ENCODE measurements at places on chromosomes 1 and 21.

DNA sequence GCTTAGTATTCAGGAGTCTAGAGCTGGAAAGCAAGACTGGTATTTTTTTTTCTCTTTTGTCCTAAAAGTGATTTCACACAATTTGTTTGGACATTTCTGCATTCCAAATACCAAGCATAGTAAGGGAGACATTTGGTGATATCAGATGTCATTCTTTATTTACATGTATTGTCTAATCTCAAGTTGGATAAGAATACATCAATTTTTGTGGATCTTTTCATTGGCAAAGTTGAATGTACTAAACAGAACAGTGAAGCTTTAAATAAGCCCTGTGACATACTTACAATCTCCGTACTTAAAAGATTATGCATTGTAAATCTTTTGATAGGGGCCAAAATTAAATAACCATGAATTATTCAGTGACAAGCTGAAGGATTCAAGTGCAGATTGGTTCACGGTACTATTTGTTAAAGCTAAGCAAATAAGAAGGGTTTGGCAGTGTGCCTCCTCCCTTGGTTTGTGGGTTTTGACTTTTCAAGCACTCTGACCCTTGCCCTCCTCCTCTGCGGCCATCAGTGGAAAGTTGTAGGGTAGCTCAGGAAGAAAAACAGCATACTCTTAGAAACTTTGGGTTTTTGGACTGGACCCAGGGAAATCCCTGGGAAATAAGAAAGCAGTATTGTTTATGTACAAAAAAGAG, 663.7 kb downstream of the ADGRL2 start:
- no peak for DNase-seq

- no peak for DNase-seq
Observed at GRCh38 chr21:16264319-16264718, 534.5 kb downstream of the USP25 start.

GRCh38 chr1:218965821-218966220, 207.9 kb upstream of the LYPLAL1 start:
- DNase-seq, result no peak

DNA sequence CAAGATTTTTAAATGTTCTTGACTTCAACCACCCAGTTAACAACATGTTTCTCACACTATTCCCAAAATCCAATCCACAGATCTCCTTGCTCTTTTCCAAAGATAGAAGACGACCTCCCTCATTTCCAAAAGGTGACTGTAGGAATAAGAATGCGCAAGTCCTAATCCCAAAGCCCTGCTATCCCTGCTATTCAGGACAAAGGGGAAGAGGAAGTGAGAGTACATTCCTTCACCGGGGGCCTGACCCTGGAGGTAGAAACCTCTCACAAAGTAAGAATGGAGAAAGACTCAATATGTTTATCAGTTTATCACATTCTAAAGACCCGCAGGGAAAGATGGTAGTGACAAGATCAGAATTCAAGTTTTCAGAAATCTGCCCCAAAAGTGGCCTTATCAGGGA, 55.7 kb downstream of the PLEKHA6 start:
- no peak for DNase-seq

GRCh38 chr1:9877962-9878361, 32.1 kb downstream of the CTNNBIP1 start:
- DNase-seq, result no peak

Data from activated CD8-positive, alpha-beta memory T cell treated with anti-CD3 and anti-CD28 coated beads, Interleukin-2, amount 10 ng/mL, durations not matched to agents 7 days and 5 days (primary cell).